ENCODE measurements at places on chromosomes 3 and 15.

- no peak for DNase-seq
Measured at GRCh38 chr15:40322531-40323238, 807 bp upstream of the INAFM2 start.

GRCh38 chr3:167729591-167729990, 5.1 kb downstream of the PDCD10 start:
- DNase-seq = no peak

DNA sequence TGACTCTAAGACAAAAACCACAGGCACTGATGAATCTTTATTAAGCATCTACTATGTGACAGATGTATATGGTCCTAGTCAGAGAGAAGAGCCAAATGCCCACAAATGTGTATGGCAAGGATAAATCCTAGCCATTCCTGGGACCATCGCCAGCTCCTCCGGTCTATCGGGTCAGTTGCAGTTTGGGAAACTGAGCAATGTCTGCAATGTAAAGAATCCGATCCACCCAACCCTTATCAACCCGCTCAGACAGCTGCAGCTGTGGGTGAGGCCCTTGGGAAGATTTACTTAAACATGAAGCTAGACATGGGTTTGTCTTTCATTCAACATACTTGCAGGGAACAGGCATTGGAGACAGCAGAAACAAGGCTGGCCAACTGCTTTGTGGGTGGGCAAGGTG, 40.5 kb upstream of the CDV3 start:
- DNase-seq = no peak

DNA sequence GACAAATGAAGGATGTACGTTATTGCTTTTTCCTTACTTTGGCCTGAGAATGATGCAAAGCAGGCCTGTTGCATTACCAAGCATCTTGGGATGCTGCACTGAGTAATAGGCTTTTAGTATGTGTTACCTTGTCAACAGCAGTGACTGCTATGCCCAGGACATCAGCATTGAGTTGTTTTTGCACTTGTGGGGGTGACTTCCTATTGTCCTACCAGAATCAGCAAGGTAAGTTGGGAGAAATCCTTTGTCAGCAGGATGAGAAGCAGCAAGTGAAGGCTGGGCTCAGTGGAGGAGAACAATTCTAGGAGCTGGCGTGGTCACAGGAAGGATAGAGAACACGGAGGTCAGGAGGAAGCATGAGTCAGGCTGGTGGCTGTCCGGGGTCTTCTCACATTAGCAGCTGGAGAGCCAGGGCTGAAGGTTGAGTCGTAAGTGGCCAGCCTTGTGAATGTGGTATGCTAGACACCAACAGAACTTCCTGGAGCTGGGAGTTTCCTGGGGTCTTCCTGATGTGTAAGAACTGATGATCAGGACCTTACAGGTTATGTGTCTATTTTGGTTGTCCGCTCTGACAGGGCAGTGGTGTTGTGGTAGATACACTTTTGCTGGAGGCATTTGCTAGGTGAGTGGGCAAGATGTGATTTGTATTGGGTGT, 142.7 kb downstream of the FNDC3B start:
- DNase-seq = no peak
